ENCODE measurements at places on chromosomes 2 and 18.

- no peak for DNase-seq
Observed at GRCh38 chr2:516131-516530, 161.1 kb downstream of the TMEM18 start.

DNA sequence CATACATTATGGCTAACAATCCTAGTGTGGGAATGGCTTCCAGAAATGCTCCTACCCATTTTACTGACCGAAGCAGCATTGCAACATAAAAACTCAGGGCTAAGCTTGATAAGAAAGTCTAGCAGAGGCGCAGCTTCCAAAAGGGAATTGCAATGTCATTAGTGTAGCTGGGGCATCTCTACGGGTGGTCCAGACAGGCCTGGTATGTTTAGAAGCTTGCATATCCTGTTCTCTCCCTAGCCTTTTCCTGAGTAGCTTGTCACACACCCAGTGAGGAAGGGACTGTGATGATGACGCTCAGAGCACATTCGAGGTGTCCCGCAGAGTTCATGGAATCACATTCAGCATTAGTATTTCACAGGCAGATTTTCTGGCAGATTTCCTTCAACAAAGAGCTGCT is 38.0 kb upstream of the COL5A2 start:
- no peak for DNase-seq

DNA sequence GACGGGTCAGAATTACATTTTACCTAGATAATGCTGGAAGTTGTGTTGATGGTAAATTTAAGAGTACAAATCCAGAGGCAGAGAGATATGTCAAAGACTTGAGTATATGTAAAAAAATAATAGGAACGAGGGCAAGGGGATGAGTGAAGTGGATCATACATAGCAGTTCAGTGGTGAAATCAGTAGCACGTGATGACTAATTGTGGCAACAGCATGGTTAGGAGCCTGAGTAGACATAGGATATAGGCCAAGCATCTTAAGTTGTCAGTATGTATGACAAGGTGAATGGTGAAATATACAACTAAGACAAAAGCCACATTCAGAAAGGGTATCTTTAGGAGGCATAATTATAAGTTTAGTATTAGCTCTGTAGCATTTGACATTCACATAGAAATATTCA is 826.5 kb upstream of the PIK3C3 start:
- no peak for DNase-seq

GRCh38 chr2:223712642-223713041 is 110.5 kb upstream of the SCG2 start:
- DNase-seq, result no peak

- DNase-seq, result no peak
Observed at GRCh38 chr2:230893841-230894781, 29.4 kb downstream of the ITM2C start.

GRCh38 chr18:47558110-47558750 is 306.8 kb upstream of the SKOR2 start:
- no peak for DNase-seq

DNA sequence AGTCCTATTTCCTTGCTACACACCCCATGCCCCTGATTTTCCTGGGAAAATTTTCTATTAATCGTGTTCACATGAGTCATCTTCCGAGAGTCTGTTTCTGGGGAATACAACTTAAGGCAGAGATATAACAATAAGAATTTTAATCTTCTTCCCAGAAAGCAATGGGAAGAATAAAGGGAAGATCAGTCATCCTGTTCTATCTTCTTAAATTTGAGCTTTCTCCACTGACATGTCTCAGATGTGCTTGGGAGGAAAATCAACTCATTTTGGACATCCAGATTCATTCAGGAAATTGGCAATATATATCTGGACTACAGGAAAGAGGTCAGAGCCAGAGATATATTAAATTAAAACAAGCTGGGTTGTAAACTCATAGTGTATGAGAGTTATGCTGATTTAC is 62.3 kb upstream of the SPAG16 start:
- no peak for DNase-seq

DNA sequence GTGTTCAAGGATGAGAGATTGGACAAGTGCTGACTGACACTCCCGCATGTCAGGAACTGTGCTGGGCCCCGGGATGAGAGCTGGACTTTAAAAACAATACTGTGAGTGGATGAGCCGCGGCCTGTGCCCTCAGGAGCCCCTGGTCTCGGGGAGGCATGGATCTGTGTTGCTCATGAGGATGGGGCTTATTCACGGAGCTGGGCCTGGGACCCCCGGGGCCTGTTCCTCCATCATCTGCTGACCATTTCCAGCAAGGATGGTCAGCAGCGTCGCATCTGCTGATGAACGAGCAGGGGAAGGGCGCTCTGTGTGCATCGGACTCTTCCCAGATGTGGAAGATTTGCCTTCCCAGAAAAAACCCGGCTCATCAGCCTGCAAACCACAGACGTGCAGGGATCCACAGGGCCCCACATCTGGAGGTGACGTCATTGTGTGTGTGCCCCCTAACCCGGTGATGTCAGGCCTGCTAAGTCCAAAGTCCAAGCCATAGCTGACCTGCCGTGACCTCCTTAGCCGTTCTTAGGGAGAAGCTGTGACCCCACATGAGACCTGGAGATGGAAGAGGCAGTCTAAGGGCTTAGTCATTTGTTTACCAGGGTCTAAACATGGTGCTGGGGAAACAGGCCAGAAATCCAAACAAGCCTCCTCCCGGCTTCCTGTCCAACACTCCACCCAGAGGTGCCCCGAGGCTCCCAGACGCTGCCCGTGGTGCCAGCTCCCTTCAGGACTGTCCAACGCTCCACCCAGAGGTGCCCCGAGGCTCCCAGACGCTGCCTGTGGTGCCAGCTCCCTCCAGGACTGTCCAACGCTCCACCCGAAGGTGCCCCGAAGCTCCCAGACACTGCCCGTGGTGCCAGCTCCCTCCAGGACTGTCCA is 143.9 kb downstream of the PXDN start:
- DNase-seq, result no peak

DNA sequence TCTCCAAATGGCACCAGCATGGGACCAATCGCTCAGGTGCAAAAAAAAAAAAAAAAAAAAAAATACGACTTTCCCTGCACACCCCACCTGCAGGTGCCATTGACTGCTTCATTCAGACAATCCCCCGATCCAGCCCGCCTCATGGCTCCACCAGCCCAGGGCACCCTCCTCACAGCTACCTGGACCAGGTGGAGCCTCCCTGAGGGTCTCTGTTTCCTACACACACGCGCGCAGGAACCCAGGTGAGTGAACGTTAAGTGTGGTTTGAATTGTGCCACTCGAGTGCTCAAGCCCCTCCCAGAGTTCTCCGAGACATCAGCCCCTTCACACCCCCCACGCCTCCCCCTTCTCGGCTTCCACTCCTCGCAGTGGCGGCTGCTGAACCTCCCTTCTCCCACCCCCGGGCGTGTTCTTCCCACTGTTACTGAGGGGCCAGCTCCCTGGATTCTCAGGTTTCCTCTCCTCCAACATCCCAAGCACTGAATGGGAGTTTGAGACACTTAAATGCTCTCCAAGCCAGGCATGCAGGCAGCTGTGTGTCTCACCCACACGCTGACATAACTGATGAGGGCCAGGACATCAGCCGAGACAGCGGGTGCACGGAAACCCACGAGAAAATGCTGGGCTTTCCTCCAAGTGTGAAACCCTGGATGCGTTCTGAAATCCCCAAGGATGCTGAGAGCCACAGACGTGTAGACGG is 88.8 kb upstream of the SNTG2 start:
- no peak for DNase-seq

DNA sequence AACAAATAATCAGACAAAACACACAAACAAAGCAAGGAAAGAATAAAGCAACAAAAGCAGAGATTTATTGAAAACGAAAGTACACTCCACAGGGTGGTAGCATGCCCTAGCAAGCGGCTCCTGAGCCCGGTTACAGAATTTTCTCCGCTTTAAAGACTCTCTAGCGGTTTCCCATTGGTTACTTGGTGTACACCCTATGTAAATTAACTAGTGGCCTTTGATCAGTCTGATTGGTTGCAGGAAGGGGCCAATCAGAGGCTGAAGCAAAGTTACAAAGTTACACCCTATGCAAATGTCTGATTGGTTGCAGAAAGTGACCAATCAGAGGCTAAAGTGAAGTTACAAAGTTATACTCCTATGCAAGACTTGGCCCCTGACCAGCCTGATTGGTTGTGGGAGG is 242.9 kb downstream of the LDLRAD4 start:
- DNase-seq, result no peak

DNA sequence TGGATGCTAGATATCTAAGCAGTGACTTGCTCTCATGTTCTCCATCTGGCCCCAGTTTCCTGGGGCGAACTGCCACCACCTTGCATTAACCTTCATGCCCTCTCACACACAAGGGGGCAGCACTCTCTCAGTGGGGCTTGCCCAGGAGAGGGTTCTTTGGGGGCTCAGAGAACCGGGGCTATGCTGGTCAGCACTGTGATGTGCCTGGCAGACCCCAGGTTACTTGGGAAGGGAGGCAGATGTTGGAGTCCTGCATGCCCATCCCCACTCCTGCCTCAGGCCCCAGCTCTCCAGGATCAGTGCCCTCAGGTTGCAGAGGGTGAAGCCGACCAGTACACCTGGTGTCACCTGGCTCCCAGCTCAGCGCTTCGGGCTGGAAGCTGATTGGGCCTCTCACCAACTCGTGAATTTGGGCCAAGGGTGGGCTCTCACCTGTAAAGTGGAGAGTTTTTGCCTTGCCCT is 396.2 kb upstream of the HS6ST1 start:
- DNase-seq, result no peak

GRCh38 chr2:69581774-69582581 is 61.6 kb downstream of the AAK1 start:
- DNase-seq, result no peak
